ENCODE measurements at places on chromosomes 2 and 18. TPM values are rescaled to one million over a fixed set of nuclear protein-coding genes. Genes with fewer than 3 reads are reported as not detected.
A peak's percentile ranks its signal among the peaks of the same experiment; 100 is the strongest.

DNA sequence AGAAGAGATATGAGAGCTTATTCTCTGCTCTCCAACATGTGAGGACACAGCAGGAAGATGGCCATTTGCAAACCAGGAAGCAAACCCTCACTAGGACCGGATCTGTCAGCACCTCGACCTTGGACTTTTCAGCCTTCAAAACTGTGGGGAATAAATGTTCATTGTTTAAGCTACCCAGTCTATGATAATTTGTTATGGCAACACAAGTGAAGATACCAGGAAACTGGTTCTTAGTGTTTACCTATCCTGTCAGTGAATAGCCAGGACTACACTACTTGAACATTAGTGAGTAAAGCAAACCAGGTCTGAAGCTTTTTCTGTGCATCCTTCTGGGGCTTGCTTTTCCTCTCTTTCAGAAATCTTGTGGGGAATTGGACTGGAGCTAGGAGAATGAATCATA lies 44.4 kb upstream of the BARD1 start:
- no peaks in the 10 kb centered on the region for H3K4me1 ChIP-seq
- no peak overlapping the region for H3K27ac ChIP-seq
- DNase-seq, result no peak
- H3K4me3 ChIP-seq, result no peak overlapping the region
- H3K36me3 ChIP-seq, result no peaks in the 10 kb centered on the region

DNA sequence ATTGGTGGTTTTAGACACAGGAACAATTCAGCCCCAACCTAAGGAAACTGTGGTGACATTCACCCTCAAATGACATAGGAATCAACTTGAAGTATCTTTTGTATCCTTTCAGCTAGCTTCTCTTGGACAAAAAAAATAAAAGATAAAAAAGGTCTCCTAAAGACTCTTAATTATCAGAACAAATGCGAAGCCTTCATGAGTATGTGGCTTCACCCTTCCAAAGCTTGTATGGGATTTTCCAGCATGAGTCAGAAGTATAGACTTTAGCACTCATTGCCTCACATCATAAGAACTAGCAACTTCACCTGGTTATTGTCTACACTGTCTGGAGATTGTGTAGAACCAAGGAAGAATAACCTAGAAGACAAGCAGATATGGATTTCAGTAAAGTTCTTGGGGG lies 135.4 kb downstream of the LAMA3 start:
- H3K4me1 ChIP-seq, result no peaks in the 10 kb centered on the region
- DNase-seq, result no peak
- no peaks in the 10 kb centered on the region for H3K27me3 ChIP-seq

INHBB gene
- 3.7 TPM for total RNA-seq

GRCh38 chr2:157875641-157876065 lies 477 bp downstream of the ACVR1 start:
- H3K4me3 ChIP-seq, result peak overlapping the region; percentile 90
- H3K36me3 ChIP-seq, result no peaks in the 10 kb centered on the region
- H3K4me1 ChIP-seq, result peaks cover 12% of the 10 kb centered on the region
- peak; percentile 71 for DNase-seq
- no peaks in the 10 kb centered on the region for H3K27me3 ChIP-seq
